Activated B cell treated with CpG ODN at 0.5 μM for 24 hours (primary cell): ENCODE measurements at places on chromosomes 12 and 14. TPM values are rescaled to one million over a fixed set of nuclear protein-coding genes. Genes with fewer than 3 reads are reported as not detected.

- DNase-seq, result no peak
Measured at GRCh38 chr12:63228853-63229252, 77.9 kb upstream of the AVPR1A start.

DNA sequence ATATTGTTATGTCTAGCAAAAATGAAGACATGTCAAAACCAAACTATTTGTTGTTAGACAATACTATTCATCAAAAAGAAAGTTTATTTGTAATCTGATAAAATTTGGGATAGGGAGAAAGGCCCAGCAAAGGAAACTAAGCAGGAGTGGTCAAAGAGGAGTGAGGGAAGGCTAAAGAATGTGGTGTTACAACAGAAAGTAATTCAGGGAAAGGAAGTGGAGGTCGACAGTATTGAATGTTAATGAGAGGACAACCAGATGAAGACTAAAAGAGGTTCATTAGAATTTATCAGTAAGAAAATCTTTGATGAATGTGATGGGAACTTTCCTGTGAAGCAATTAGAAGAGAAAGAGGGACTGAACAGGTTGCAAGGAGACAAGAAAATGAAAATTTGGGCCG, 33.9 kb downstream of the PLCZ1 start:
- no peak for DNase-seq

DNA sequence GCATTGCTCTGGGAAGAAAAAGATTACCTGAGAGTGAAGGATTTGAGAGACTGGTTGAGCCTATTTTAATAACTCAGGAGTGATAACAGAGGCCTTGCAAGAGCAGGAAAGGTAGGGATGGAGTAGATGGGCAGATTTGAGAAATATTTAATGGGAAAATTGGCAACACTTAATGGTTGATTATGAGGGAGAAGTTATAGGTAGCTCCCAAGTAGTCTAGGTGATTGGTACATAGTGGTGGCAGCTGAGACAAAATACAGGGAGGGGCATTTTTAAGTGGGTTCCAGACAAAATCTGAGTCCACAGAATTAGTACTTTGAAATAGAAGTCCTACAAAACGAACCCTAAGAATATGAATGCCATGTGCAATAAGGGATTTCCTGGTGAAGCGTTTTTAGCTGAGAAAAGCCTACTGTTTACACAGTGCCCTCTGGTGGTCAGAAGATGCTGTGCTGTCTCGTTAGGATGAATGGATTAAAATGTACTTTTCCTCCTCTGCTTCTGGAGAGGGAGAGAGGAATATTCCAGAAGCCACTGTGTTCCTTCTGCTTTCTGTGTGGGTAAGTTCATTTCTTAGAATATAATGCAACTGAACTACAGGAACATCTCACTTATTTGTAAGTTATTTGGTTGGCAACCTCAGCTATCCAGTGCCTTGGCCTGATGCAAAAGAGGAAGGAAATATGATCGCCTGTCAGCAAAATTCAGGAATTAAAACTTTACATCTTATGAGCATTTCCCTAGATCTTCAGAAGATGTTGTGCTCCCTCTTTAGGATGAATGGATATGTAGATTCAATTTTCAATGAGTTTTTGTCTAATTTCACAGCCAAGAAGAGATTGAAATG, 6.5 kb downstream of the ZBTB1 start:
- DNase-seq, result no peak

DNA sequence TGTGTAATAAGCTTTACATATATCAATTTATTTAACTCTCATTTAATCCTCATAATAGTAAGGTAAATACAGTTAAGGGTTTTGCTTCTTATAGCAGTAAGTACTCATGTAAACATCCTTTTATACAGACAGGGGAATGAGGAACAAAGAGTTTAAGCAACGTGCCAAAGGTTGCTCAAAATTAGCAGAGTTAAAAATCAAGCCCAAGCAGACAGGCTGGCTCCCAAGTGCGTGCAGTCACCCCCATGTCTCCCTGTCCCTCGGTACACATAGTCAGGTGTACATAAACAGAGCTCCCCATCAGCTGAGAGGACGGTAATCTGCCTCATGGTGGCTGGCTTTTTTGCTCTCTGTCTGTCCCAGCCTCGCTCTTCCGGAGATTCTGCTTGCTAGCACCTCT, 126.4 kb downstream of the DERA start:
- no peak for DNase-seq

DNA sequence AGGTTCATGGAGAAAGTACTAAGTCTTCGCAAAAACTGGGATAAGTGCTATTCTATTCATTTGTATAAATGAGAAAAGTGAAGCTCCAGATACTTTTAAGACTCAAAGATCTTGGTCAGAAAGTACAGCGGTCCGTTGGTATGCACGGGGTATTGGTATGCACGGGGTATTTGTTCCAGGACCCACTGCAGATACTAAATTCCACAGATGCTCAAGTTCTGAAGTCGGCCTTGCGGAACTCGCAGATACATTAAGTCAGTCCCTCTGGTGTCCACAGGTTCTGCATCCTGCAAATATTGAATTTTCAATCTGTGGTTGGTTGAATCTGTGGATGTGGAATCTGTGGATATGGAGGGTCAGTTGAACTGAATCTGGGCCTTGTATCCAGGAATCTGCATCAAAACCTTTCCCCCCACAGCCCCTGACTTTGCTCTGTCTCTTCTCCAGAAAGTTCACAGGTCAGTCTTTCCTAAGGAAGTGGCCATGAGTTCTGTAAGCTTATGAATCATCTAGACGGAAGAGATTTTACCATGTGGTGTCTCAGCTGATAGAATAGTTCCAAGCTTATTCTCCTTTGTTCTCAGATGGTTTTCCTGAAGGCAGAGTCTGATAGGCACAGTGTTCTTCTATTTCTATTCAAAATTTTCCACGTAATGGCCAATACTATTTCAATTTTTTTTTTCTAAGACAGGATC, 274.7 kb downstream of the NEDD1 start:
- DNase-seq, result no peak

DNA sequence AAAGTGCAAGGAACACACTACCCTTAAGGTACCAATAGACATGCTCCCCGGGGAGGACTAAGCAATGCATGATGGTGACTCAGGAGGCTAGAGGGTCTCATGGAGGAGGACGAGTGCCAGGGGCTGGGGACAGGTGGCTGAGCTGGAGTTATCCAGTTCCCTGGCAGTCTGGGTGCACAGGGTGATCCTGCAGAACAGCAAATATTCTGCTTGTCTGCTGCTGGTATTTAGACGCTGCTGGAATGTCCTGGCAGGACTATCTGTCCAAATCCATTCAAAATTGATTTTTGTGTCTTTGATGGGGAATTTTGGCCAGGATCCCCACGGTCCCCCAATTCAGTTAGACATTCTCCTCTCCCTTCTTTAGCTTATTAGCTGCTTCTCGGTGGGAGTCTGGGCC, 138.7 kb downstream of the C12orf75 start:
- no peak for DNase-seq

DNA sequence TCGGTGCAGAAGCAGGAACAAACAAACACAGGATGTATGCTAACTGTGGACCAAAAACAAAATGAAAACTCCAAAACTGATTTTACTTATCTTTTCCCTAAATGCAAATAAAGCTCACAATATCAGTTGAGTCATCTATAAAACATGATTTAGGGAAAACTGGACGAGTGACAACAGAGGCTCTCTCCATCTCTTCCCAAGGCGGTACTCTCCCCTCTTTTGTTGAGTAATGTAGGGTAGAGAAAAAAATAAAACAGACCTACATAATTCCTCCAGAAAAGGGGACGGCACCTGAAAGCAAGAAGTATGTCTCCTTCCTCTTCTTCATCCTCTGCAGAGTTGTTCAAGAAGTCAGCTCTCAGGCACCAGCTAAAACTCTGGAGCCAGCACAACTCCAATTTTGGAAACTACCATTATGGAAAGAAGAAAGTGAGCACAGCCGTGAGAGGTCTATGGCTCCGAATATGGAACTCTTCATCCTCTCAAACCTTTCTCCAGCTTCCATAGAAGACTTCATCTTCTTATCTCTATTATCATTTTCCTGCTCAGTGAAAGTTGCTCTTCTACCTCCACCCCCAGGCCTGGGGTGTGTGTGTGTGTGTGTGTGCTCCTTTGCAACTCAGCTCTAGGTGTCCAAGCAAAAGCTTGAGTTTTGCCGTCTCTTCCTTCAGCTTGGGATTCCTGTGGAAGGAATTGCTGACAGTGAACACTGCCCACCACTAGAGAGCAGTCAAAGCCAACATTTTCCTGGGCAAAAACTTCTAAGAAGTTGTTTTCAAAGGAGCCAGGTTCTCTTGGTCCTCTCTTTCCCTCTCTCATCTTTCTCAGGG, 155.4 kb downstream of the DIO2 start:
- DNase-seq, result no peak

GRCh38 chr12:72610854-72611358, 338.7 kb downstream of the TRHDE start:
- no peak for DNase-seq

GRCh38 chr12:24554612-24555295, 394.1 kb downstream of the BCAT1 start:
- no peak for DNase-seq

GRCh38 chr12:120865098-120865497, 39.1 kb downstream of the SPPL3 start:
- no peak for DNase-seq

DNA sequence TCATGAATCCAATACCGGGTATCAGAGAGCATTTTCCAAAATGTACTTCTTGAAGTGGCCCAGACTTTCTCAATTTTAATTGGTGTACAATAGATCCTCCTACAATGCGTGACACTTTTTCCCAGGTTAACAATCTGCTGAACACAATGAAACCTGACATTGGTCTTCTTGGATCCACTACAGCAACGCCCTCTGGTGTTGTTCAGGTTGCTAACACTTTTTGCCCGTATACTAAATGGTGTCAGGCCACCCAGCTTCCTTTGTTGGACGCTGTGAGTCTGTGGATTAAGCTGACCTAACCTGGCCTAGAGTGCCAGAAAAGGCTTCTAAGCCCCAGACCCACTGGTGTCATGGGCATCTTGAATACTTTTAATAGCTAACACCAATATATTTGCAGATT, 89.2 kb downstream of the KCNK10 start:
- DNase-seq, result no peak

DNA sequence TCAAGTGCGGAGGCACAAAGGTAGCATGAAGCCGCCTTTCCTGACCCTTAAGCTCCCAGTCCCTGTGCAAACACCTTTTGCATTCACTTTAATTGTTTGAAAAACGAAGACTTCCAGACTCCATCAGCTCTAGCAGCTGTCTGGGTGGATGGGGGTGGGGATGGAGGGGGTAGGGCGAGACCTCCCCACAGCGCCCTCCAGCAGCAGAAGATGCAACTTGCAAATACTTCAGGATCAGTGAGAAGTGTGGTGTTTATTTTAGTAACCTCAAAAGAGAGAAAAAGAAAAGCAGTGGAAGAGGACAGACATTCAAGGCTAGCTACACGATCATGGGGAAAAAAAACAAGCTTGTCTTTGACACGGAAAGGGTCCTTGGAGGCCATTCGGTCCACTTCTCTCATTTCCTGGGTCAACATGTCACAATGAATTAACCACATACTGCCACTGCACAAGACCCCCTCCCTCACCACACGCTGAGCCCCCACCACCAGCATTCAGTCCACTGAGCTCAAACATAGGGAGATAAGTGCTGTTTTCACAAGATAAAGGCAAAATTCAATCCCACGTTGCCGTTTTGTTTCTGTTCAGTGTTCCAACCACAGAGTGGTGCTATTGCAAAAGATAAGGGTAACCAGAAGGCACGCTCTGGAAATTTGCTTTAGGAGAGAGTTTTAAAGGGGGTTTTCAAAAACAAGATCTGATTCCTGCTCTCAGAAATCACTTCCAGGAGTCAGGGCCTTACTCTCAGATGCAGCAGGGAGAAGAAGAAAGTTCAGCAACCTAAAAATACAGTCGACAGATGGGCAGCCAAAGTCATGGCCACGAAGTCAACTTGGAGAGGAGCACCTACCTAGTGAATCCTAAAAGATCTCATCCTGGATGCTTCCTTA, 3.3 kb upstream of the NTF3 start:
- DNase-seq, result no peak

DNA sequence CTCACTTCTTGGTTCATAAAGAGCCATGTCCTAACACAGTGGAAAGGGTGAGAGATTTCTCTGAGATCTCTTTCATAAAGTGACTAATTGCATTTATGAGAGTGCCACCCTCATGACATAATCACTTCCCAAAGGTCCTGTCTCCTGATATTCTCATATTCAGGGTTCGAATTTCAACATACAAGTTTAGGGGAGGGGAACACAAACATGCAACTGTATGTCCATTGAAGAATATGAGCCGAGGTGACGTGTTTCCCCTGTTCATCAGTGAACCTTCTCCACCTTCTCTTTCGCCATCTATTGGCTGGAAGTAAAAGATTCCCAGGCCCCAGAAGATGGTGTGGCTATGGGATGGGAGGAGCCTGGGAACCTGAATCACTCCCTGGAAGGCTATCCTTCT, 354.2 kb upstream of the ATP2B1 start:
- no peak for DNase-seq

The PRH1 gene
- total RNA-seq, result 27.6 and 35.2 TPM in 2 replicates

The NYNRIN gene
- total RNA-seq, result 0.02 and 0.04 TPM in 2 replicates

The CLEC1B gene
- total RNA-seq, result not detected in 2 replicates

The DPF3 gene
- total RNA-seq, result 3.5 and 4.3 TPM in 2 replicates

The CERS5 gene
- 44.3 and 64.9 TPM in 2 replicates for total RNA-seq

The GLIPR1L1 gene
- not detected in 2 replicates for total RNA-seq

The IAPP gene
- total RNA-seq, result not detected in 2 replicates

The SALL2 gene
- 0.24 and 0.37 TPM in 2 replicates for total RNA-seq

The PLBD1 gene
- total RNA-seq, result 0.33 and 0.56 TPM in 2 replicates
